ENCODE measurements at places on chromosomes 3 and 15.

- peak; percentile 57 for DNase-seq
Observed at GRCh38 chr3:39668420-39668819, 141.0 kb upstream of the MYRIP start.

- DNase-seq = no peak
Observed at GRCh38 chr3:35322070-35322469, 317.3 kb upstream of the ARPP21 start.

- DNase-seq = no peak
Observed at GRCh38 chr3:55968331-55968730, 481.2 kb upstream of the WNT5A start.

DNA sequence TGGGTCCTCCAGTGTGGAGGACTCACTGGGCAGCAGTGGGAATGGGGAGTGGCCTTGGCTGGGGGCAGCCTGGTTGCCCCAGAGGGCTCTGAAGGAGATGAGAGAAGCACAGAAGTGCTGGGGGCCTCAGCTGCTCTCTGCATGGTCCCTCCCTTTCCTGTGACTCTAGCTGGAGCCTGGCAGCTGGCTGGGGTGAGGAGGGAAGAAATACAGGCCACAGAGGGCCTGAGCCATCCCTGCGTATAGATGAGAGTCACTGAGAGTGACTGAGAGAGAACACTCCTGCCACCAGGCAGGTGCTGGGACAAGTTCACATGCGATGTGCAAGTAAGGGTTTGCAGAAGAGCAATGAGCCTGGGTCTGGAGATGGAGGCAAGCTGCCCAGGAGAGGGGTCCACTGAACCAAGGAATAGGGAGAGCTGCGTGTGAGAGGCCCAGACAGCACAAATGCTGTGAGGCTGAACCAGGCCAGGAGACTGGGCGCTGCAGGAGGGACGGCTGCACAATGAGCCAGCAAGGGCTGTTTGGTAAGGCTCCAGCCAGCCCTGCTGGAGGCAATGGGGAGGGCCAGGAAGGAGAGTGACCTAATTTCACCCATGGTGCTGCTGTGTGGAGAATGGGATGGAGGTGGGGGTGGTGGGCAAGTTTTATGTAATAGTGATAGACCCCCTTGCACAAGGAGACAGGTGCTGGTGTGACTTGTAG lies 87.2 kb downstream of the CLSTN2 start:
- DNase-seq = no peak

- DNase-seq = no peak
Observed at GRCh38 chr15:35546511-35547381, 781 bp upstream of the DPH6 start.

Measured in NT2/D1 (cell line).